ENCODE measurements at places on chromosomes 6 and 20.

GRCh38 chr6:1423578-1423977, 34.2 kb downstream of the FOXF2 start:
- DNase-seq: no peak

DNA sequence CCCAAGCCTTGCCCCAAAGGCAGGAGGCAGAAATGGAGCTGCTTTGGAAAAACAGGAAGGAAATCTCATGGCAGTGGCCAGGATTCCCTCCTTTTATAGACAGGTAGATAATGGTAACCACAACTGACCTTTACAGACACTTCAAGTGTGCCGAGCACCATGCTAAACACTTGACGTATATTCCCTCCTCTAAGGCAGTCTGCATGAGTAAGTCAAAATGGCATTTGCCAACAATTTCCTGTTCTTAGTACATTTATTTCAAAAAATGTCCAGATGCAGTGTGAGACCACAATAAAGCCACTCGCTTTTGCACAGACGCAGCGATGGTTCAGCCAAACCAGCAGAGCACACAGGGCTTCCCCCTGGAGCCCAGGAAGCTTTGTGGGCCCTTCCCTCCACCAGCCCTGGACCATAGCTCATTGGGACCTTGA, 16.5 kb upstream of the GPR6 start:
- DNase-seq: no peak

DNA sequence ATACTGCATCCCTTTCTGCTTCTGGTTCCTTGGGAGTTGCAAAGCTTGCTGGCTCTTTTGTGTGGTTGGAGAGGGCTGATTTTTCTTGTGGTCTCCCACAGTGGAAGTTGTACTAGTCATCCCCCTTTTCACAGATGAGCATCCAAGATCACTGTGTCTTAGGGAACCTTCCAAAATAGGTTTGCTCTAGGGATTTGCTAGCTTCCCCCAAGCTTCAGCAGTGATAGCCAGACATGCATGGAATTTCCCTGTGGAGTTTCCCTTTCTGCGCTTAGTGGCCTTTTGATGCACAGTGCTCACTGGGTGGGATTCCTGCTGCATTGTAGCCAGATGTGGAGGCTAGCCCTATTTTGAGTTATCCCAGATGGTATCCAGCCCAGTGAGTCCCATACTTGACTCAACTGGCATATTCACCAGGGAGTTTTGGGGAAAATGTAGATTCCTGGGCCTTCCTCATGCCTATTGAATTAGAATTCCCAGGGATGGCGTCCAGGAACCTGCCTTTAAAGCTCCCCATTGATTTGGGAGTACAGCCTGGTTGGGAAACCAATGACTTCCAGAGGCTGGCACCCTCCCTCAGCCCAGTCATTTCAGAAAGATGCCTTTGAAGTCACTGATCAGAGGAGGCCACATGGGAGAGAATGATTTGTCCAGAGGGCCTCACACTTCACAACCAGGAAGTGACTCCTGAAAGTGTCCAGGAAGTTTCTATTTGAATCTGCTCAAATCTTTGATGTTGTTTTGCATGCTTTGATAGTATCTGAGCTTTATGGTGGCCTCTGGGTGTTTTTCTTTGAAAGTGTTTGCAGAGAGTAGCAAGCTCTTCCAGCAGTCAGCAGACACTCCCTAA, 25.9 kb downstream of the PPARD start:
- DNase-seq: no peak

DNA sequence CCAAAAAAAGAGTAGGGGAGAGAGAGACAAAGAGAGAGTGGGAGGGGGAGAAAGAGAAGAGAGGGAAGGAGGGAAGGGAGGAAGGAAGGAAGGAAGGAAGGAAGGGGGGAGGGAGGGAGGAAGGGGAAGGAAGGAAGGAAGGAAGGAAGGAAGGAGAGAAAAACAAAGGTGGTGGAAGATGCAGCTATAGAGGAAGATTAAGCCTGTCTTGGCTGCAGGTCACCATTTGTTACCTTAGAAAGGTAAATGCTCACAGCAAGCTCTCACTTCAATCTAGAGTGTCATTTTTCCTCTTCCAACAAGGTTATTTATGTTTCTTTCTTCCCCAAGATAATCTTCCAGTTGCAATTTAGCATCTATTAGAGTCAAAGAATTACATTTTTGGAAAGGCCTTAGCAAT, 284.0 kb downstream of the PHACTR1 start:
- DNase-seq: no peak

GRCh38 chr6:154476494-154476893, 34.0 kb downstream of the CNKSR3 start:
- DNase-seq: no peak

Data from AML-193 (cell line).